ENCODE measurements at places on chromosomes 13 and 19.

- DNase-seq = no peak
Measured at GRCh38 chr19:52244021-52244420, 25.4 kb upstream of the ZNF766 start.

DNA sequence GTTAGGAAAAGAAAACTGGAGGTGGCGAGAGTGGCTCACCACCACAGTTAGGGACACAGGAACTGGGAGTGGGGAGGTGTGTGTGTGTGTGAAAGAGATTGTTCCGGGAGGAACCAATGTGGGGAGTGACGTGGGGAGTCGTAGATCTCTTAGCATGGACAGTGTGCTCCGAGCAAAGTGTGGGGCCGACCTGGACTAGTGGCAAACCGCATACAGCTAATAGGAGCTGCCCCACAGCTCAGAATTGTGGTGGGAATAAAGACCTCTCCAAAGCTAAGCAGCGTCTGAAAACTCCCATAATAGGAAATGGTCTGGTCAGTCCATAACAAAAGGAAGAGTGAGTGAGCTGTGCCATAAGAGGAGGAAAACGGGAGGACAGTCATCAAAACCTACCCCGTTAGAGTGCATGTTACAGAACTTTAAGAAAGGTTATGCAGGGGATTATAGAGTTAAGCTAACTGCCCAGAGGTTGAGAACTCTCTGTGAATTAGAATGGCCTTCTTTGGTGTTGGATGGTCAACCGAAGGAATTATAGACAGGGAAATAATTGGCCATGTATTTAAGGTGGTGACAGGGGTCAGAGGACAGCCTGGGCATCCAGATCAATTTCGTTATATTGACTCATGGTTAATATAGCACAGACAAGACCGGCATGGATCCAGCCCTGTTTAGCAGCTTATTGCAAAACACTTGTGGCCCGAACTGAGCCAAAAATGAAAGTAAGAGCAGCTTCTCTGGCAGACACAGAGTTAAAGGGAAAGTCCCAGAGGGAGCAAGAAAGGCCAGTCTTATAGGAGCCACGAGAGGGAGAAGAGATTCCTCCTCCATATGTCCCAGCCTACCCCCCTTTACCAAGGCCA, 8.9 kb upstream of the SLC15A1 start:
- no peak for DNase-seq

GRCh38 chr19:32842061-32842460, 27.5 kb downstream of the SLC7A9 start:
- DNase-seq = no peak

GRCh38 chr13:28718196-28718542, 601 bp downstream of the SLC46A3 start:
- no peak for DNase-seq

DNA sequence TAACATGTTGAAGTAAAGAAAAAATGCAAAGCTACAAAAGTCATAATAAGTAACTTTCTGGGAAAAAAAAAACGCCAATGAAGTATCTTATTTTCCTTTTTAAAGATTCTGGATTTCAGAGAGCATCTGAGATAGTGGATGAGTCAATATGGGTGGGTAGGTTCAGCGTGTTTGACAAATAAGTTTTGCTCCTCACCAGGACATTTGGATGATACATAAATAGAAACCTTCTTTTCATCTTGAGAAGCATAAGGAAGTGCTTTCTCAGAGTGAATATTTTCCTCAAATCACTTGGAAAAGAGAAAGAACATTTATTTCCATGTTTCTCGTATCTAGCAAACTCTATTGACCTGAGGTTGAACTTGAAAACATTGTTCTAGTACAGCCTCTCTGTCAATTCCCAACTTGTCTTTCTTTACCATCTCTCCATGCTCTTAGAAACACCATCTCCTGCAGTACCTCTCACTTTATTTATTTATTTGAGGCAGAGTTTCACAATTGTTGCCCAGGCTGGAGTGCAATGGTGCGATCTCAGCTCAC, 463.2 kb downstream of the KLF5 start:
- no peak for DNase-seq

- DNase-seq = peak; percentile 75
Measured at GRCh38 chr19:38656171-38656981, 8.9 kb downstream of the ACTN4 start.

DNA sequence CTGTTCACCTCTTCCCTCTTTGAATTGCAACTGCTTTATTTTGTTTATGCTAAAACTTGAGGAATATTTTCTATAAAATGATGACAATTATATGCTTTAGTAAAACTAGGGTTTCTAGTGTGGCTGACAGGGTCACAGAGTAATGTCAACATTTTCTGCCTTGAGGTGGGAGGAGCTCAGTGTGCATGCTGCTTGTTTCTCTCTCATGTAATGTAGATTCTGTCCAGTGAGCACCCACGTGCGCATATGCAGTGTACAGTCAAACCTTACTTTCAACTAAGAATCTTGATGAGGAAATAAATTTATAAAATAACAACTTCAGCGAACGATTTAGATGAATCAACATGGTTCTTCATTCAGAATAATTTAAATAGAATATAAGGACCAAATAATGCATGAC, 603.9 kb downstream of the PCDH17 start:
- no peak for DNase-seq

DNA sequence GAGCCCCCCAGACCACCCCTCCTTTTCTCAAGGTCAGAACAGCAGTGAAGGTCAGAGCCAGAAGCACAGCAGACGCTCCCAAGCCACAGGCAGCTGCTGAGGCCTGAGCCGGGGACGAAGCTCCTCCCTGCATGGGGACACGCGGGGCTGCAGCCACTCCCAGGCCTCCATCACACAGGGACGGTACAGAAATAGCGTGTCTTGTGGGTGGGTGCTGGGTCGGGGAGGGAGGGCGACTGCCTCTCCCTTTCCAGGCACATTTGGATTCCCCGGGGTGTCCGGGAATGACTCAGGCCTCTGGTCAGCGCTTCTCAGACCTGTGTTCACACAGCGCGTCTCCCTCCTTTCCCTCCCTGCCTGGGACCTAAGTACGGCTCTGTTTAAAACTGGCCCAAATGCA, 33.2 kb downstream of the RASA3 start:
- DNase-seq = no peak

DNA sequence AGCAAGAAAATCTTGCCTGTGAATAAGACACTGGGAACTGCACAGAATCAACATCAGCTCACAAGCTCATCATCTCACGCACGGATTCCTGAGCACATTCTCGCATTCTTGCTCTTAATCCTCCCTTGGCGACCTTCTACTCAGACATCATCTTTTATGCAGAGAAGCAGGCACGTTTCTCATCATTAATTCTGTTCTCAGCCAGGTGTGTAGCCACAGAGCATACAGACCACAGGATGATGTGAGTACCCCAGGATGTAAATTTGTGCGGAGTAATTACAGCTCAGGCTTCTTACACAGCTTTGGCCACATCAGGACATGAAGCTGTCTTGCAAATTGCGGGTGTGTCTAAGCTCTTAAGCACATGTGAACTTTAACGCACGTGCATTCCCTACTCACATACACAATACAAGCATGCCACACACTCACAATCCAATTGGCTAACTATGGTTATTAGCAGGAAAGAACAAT, 36.5 kb upstream of the SACS start:
- no peak for DNase-seq

- DNase-seq = no peak
Measured at GRCh38 chr19:16355293-16356043, 30.8 kb downstream of the KLF2 start.

- no peak for DNase-seq
Measured at GRCh38 chr13:23456437-23457210, 23.1 kb upstream of the SACS start.

DNA sequence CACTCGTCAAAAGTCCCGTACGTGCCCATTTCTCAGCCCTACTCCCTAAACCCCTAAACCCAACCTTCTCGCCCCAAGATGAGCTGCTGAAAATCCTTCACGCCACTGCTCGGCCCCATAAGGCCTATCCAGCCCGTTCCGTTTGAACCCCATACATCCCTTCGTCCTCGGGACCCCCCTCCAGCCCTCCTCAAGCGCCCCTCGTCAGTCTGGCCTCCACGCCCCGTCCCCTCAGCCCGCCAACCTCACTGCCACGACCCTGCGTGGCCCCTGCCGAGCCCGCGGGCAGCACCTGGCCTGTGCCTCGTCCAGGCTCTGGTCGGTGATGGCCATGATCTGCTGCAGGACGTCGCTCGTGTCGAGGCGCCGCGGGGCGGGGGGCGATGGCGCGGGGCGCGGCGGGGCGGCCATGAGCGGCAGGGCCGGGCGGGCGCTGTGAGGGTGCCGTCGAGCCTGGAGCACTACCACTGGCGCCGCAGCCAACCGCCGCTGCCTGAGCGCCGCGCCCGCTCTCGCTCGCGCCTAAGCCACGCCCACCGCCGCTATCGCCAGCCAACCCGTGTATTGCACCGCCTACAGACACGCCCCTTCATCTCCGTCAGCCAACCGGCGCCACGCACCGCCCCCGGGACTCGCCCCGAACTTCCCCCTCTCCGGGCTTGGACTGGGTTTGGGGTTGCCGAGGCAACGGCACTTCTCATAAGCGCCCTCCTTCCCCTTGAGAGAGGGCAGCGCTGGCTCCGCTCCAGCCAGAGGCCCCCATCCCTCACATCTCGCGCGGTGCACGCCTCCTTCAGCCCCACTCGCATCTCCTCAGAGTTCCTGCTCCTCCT, at the start of gene PBX4:
Gene PBX4 (minus strand): TSS at position 469 of the 833 bp plus-strand sequence. CDS start 58 bp downstream, at position 411.
- peak; percentile 99 for DNase-seq

DNA sequence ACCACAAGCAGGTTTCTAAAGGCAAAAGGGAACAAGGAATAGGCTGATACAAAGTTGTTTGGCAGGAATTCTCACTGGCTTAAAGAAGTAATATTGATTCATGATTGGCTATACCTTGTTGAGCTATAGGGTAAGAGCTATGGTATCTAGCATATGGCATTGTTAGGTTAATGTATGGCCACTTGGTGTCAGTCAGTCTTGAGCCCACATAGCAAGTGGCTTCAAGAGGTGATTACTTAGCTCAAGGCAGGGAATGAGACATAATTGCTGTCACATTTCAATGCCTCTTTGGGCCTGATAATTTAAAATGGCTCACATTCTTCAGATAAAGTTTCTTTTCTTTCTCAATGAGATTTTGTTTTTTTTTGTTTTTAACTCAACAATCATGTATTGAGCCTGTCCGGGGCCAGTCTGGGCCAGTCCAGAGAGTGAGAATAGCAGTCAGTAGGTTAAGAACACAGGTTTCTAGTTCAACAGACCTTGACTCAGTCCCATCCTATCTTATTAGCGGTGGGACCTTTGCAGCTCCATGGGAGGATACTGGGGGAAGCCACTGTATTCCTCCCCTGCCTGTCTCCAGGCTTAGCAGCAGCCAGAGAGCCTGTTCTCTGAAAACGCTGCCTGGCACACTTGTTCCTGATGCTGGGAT, 45.8 kb upstream of the RCBTB2 start:
- DNase-seq = no peak

DNA sequence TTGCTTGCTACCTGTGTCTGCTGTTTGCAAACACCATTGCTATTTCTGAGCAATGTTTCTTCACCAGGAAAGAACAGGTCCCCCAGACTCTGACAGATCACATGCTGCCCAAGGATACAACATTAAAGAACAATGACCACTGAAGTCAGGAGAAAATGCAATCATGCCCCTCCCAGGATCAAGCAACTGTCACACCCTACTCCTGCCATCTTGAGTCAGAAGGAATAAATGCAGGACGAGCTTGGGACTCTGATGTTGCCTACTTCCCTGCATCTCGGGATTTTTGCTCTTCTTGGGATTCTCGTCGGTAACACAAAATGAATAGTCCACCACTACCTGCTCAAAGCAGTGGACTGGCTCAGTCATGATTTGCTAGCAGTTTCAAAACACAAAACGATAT, 490.6 kb downstream of the COG6 start:
- no peak for DNase-seq

GRCh38 chr13:27605099-27605498, 15.2 kb downstream of the LNX2 start:
- DNase-seq = no peak

DNA sequence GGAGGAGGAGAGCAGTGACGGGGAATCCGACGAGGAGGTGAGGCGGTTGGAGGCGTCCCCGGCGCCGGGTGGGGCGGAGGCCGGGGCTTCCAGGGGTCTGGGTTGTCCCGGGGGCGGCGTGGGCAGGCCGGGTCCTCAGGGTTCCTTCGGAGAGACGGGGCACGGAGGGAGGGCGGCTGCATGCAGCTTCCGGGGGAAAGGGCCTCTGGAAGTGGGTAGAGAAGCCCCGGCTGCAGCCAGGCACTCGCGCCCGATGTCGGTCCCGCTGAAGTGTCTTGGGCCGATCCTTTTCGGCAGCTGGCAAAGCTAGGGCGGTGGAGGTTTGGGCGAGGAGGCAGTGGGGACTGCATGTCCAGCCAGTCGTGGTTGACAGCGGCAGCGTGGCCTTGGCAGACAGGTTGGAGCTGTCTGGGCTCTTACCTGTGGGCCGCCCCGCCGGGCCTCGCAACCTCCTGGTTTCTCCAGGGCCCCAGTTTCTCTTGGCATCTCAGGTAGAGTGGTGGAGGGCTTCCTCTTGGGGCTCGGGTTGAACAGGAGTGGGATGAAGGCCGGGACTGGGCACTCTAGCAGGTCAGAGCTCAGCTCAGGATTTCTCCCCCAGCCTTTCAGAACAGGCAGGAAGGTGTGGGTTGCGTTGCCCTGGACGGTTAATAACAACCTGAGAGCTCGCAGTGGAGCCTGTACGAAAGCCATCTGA, 690 bp downstream of the KMT2B start:
- DNase-seq = peak; percentile 40

GRCh38 chr19:45955905-45956608, 17.6 kb downstream of the NOVA2 start:
- DNase-seq = no peak

DNA sequence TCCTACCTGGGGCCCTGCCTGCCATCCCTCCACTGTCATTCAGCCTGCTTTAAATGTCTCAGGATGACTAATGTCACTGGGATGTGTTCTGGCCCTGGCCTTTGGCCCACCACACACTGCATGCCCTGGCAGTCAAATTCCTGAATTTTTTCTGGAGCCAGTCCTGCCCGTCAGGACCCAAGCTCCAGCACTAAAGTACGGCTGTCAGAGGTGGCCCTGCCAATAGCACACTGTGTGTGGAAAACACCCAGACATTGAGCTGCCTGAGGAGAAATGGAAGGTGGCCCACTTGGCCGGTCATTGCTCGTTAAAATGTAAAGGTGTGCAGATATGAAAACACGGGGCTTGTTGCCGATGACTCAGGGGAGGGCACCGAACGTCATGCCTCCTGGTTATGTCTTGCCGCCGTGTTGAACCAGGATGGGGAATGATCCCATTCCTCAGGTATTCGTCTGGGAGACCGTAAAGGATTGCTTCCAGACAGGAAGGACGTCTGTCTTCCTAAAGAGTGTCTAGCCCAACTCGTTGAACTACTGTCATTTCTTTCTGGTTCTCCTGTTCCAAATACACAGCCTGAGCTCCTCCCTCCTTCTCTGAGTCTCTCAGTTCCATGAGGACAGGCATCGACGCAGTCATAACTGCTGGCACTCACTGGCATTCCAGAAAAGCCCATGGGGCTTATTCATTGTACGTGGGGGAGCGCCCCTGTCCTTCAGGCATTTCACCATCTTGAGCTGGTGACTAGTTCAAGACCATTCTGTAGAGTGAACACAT, 40.6 kb downstream of the COL4A2 start:
- no peak for DNase-seq

- no peak for DNase-seq
Measured at GRCh38 chr13:60577761-60578160, 180.7 kb downstream of the TDRD3 start.

GRCh38 chr19:53554804-53555203, 16.9 kb downstream of the ZNF331 start:
- no peak for DNase-seq

GRCh38 chr13:60433505-60433904, 36.5 kb downstream of the TDRD3 start:
- no peak for DNase-seq

GRCh38 chr13:25291691-25292090, 4.4 kb upstream of the MTMR6 start:
- DNase-seq = no peak

GRCh38 chr13:59409211-59409610, 754.5 kb downstream of the DIAPH3 start:
- no peak for DNase-seq
